ENCODE measurements at places on chromosomes 7 and 10.

GRCh38 chr7:77313876-77314480 is 102.2 kb downstream of the GSAP start:
- DNase-seq: no peak

DNA sequence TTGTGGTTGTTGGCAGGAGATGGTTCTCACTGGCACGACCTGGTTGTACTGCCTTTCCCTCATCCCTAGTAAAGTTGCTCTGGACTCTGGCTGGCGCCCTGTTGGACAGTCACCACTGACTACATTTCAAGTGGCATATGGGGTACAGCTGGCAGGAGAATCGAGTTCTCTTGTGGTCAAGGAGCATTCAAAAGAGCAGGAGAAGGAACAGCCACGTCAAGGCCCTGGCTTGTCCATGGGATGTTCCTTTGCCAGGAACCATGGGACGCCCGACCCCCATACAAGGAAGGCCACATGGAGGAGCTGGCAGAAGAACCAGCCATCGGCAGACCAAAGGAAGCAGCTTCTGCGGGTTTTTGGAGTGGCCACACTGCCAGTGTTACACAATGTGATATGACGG is 87.0 kb upstream of the SLC25A13 start:
- no peak for DNase-seq

DNA sequence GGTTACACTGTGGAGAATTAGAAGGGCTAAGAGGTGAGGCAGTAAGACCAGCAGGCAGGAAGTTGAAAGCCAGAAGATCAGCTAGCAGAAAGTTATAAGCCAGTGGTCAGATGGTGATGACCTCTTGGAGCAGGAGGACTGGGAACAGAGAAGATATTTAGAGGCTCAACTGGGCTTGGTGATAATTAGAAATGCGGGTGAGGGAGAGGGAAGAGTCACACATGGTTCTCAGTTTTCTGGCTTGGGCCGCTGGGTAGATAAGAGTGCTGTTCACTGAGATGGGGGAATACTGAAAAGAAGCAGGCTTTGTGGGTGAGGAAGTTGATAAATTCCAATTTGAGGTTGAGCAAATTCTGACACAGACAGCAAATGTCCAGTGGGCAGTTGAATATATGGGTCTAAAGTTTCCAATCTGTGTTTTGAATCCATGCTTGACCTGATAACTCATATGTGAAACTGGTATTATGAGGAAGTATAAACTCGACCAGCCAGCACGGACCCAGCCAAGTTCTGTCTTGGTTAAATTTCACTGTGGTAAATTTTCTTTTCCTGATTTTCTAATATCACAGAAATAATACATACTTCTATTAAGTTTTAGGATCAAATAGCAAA is 22.7 kb downstream of the LSMEM1 start:
- DNase-seq: no peak

DNA sequence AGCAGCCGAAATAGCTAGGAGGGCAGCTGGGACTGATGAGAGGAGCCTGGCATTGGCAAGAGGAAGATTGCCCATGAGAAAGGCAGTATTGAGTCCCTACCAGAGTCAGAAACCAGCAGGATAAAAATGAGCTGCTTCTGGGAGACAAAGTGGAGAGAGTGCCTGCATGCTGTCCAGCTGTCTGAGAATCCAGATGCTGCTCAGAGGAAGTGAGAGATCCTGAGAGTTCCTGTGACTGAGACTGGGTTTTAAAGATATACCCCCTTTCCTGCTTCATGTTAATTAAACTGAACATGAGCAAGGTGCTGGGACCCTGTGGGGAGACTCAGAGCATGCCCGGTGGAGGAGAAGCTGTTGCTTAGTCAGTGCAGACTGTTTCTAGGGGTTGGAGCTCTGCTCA is 107.5 kb downstream of the KIF20B start:
- no peak for DNase-seq

GRCh38 chr10:53700278-53700677 is 927.7 kb upstream of the MBL2 start:
- DNase-seq: no peak

Measured in CD4-positive, alpha-beta T cell (primary cell).